ENCODE measurements at places on chromosomes 4 and X.

GRCh38 chr4:602559-602942, 22.8 kb upstream of the PDE6B start:
- no peak for DNase-seq

DNA sequence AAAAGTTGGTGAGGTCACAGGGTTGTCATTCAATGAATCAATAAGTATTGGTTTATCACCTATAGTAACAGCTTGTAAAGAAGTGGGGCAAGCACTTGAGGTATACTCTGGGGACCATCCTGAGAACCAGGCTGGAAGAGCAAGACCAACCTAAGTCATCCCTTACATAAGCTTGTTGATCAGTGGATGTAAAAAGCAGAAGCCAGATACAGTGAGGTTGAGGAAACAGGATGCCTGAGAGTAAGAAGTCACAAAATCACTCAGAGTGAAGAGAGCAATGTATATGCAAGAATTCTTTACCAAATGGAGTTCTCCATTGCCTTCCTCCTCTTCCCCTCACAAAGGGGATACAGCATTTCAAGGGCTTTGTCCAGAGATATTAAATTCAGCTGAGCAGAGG, 76.3 kb upstream of the PACRGL start:
- DNase-seq: no peak

DNA sequence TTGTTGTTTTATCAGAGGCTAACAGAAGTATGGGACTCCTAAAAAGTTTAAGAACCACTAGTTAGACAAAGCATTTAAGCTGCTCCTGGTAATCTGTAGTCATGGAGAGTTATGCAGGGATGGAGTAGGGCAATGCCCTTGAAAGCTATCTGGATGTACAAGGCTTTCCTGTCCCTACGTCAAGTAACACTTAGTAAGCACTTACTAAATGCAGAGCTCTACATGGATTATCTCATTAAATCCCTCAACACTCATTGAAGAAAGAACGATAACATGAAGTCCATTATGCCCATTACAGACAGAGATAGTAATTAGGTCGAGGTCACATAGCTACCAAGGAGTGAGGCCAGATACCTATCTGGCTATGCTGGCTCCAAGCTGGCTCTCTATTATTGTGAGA, 33.2 kb downstream of the PPEF2 start:
- no peak for DNase-seq

DNA sequence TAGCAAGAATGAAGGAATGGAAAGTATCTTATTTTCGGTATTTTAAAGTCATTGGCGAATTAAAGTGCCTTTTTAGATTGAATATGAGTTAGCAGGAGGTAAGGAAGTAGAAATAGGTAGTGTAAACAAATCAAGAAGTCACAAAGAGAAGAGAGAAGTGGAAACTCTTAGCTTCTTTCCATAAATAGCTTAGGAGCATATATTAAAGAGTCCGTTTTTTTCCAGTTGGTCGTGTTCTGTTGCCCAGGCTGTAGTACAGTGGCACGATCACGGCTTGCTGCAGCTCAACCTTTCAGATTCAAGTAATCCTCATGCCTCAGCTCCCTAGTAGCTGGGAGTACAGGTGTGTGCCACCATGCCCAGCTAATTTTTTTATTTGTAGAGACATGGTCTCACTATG, 56.4 kb downstream of the UBE2K start:
- DNase-seq: no peak

DNA sequence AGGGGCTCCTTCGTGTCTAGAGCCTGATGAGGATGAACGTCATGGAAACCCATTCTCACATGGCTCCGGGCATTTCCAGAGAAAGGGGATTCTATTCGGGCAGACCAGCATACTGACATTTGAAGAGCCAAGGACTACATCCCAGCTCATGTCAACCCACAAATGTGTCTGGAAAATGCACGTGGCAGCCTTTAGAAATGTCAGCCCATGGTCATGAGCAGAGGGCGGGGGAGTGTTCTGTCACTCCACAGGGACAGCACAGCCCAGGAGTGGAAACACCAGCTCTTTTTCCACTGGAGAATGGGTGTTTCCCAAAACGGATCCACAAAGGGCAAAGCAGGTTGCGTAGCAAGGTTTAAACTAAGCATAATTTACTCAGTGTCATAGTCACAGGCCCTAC, 207.0 kb downstream of the BCOR start:
- DNase-seq: no peak

DNA sequence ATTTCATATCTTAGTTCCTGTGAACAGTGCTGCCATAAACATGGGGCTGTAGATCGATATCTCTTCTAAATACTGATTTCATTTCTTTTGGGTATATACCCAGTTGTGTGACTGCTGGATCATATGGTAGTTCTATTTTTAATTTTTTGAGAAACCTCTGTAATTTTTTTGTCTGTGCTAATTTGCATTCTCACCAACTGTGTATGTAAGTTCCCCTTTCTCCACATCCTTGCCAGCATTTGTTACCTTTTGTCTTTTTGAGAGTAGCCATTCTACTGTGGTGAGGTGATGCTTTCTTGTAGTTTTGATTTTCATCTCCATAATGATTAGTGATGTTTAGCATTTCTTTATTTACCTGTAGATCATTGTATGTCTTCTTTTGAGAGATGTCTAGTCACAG, 2086.5 kb upstream of the TENM3 start:
- no peak for DNase-seq

- peak; percentile 2 for DNase-seq
These were observed 79.8 kb upstream of the GPM6A start for GRCh38 chr4:175891851-175892250.

DNA sequence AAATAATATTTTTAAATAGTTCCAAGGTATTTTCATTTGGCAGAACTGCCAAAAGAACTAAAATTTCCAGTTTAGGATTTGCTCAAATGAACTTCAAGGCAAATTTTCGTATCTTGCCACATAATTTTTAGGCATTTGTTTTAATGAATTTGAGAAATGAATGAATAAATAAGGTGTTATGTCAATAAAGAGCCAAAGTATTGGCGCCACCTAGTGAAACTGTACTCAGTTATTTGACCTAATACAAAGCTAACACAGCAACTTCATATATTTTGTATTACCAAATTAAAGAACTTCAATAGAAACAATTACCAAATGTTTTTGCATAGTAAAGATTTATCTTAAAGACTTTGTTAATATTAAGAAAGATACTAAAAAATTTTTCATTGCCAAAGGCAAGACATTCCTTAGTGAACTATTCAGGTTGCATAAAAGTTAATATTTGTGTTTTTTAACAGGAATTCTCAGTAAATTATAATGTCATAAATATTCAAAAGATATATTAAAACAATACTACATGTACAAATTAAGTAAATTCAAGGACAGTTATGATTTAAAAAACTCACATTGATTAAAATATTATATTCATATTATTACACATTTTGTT, 50.3 kb downstream of the STPG2 start:
- DNase-seq: peak; percentile 5

- no peak for DNase-seq
These were observed 126.2 kb downstream of the KLHL13 start for GRCh38 chrX:117990438-117990837.

- DNase-seq: no peak
These were observed 79.6 kb upstream of the PLAC1 start for GRCh38 chrX:134737721-134738369.

DNA sequence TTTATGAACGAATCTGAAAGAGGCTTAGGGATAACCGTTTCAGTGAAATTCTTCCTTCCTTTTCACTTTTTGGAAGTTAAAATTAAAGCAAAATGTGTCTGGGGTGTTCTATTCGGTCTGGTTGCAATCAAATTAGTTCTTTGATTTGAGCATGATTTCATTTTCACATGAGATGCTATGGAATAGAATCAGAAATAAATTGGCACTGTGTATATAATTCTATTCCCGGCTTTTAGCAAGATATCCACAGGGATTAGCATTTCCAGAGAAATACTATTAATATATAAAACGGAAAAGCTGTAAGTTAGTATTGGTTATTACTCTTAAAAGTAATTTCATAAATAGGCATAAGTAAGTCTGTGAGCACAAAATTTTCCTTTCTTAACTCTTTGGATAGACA, 1676.8 kb upstream of the PCDH7 start:
- DNase-seq: no peak

- DNase-seq: no peak
These were observed 17.4 kb downstream of the GALNT7 start for GRCh38 chr4:173185847-173186510.

- DNase-seq: peak; percentile 6
These were observed 3.2 kb downstream of the CXorf65 start for GRCh38 chrX:71103110-71103983.

Data from AML-193 (cell line).